LoVo (cell line): ENCODE measurements at places on chromosomes 11 and 22.

DNA sequence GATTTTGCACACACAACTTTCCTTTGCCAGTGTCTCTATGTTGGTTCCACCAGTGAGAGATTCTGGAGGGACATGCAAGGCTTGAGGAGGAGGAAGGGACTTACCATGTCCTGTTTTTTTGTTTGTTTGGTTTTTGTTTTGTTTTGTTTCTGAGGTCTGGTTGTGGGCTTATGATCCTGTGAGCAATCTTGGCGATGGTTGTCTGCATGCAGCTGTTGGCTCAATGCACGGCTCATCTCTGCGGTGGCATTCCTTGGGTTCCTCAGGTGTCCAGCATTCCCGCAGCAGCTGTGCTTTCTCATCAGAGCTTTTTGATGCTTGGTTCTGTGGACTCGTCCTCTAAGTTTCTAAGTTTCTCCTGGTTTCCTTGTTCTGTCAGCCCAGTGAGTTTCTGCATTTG lies 4.8 kb upstream of the NNMT start:
- no peak for DNase-seq

- no peak for DNase-seq
Observed at GRCh38 chr11:9462172-9462799, 1.5 kb downstream of the ZNF143 start.

- no peak for DNase-seq
Observed at GRCh38 chr11:125517116-125517770, 21.2 kb upstream of the FEZ1 start.

DNA sequence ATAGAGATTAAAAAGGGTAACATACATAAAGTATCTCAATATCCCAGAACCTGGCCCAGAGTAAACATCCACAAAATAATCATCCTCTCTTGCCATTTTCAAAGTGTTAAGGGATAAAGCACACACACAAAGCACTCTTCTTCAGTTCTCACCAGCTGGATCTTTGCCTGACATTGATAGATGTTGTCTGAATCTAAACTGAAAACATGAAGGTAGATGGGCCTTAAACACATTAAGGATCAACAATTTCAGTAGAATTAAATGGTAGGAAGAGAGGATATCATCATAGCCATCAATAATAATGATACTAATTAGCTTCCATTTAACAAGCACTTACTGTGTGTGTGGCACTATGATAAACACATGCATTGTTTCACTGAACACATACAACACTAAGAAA lies 261.1 kb downstream of the OPCML start:
- no peak for DNase-seq

GRCh38 chr11:20457001-20457799 lies 69.7 kb downstream of the PRMT3 start:
- DNase-seq = no peak

- no peak for DNase-seq
Observed at GRCh38 chr11:93501856-93502255, 41.3 kb downstream of the SMCO4 start.

DNA sequence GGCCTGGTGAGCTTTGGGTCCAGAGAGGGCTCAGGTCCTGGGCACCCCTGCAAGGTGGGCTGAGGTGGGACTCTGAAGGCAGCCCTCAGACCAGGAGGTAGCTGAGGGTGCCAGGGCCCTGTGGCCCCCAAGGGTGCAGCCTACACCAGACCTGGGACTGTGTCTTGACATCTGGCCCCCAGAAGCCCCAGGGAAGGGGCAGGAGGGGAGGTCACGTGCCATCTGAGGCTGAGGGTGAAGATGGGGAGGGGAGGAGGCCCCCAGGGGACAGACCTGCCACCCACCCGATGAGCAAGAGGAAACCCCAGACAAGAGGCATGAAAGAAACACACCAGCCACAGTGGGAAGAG lies 520.2 kb downstream of the BRD1 start:
- DNase-seq = no peak

DNA sequence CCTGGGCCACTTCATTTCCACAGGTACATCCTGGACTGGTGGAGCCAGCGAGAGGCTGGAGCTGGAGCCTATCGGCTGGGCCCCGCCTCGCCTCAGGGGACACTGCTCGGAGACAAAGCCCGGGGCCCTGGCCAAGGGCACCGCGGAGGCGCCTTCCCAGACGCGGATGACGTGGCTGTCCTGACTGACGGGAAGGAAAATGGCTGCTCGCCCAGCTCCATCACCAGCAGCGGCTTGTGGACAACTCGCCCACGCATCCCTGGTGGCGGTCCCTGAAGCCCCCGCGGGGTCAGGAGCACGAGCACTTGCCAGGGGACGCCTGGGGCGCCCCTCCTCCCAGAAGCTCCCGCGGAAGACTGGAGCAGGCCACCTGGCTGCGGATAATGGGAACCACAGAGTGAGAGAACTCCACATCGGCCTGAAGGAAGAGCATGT lies 49.6 kb downstream of the CECR2 start:
- DNase-seq = no peak

GRCh38 chr22:47686594-47687345 lies 924.3 kb downstream of the TBC1D22A start:
- DNase-seq = no peak

DNA sequence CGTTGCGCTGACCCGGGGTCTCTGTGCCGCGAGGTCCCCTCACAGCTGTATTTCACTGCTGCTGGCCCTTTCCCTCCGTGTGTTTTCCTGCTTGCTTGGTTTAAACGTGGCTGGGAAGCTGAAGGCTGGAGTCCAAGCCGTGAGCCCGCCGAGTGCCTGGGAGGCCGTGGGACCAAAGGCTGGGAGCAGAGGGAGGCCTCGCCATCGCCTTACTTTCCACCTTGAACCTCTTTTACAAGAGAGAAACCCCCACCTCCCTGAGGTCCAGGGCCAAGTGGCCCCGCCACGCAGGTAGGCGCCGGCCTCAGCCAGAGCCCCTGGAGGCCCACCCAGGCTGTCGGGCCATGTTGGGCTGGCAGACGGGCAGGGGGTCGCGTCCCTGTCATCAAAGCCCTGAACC lies 411.6 kb downstream of the TBC1D22A start:
- DNase-seq = no peak

DNA sequence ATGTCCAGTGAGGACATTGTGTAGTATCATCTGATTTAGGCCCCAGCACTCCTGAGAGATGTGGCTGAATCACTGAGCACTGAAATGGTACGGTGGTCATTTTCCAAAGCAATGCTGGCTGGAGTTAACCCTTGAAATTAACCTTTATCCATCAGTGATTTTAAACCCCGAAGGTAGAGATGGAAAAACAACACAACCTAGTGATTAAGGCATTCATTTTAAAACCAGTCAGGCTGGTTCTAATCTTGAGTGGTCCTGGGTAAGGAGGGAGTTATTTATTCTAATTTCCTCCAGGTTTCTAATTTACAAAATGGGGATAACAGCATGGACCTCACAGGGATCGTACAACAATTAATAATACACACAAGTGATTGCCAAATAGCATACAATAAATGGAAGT lies 6.6 kb upstream of the CSNK2A3 start:
- no peak for DNase-seq

DNA sequence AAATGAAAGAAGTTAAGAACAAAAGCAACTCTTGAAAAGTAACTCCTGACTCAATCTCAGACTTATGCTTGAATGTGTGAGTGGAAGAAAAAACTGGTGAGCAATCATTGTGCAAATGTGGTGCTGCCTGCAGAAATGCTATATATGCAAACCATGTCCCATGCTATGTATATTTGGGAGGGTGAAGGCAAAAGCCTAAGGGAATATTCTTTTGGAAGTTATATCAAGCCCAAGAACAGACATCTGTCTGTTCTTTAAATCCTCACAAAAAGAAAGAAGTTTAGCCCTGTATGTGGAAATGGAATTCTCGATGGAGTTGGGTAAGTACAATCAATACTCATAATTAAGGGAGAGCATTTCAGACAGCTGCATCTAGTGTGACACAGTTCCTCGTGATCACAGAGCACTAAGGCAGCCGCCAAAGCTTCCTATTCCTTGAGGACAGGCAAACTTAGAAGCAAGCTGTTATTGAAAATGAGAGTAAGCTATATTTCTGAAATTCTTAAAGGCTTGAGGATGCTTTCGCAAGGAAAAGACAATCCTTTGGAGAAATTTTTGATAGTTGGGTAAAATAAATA lies 406.5 kb upstream of the CHORDC1 start:
- no peak for DNase-seq

GRCh38 chr11:120400564-120401364 lies 64.6 kb downstream of the ARHGEF12 start:
- DNase-seq = peak; percentile 89

GRCh38 chr22:18056161-18056666 lies 21.6 kb upstream of the PEX26 start:
- no peak for DNase-seq

DNA sequence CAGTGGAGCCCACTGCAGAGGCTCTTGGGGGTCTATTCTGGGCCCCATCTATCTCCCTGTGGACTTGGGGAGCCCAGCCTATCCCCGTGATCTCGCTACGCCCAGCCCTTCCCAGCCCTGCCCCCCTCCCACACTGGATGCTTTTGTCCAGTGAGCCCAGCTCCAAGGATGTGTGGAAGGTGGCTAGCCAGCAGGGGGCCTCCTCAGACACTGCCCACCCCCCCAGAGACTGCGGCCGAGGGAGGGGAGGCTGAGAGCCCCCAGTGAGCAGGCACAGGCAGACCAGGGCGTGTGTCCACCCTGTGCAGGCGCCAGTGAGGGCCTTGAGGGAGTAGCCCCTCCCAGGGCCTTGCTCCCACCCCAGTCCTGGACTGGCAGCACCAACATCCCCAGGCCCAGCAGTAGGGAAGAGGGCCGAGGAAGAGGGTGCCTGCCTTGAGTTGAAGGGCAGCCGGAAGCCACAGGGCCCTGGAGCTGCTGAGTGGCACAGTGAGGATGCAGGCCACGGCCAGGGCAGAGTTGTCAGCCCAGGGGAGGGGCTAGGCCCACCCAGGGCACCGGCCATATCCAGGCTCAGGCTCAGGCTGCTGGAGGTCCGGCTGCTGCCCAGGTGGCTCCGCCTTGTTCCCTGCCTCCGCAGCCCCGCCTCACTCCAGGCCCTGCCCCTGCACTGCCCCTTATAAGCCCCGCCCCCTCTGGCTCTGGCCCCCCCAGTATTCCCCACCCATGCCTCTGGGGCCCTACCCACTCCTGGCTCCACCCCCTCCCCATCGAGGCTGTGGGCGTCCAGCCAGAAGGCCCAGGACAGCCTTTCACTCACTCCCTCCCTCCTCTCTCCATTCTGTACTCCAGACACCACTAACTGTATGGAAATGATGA lies 28.0 kb downstream of the MOB2 start:
- no peak for DNase-seq

DNA sequence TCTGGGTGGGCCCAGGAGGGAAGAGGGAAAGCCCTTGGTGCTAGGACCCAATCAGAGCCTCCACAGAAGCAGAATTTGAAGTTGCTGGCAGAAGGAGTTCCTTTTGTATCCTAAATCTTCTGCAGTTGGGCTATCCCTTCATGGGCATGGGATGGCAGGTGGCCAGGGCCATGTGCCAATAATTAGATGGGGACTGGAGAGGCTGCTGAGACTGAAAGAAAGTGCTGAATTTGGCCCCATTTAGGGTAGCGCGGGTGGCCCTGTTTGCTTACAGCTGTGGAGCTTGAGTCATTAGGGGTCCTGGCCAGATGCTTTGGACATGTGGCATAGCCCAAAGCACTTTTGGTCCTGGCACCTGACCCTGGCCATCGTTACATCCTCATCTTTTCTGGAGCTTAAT lies 27.1 kb downstream of the PARVA start:
- DNase-seq = no peak

DNA sequence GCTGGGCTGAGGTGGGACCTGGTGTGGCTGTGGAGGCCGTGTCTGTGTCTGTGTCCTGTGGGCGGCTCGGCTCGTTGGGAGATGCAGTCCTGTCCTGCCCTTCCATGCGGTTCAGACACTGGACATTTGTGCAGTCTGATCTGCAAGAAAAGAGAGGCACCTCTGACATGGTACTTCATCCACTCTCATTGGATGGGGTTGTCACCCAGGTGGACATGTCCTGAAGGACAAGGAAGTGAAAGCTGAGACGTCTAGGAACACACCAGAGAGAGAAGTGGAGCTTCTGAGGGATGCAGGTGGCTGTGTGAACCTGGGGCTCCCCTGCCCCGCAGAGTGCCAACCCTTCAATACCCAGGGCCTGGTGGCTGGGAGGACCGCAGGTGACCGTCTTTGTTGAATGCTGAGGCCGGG lies 18.4 kb downstream of the TBX1 start:
- no peak for DNase-seq

- DNase-seq = no peak
Observed at GRCh38 chr11:111370902-111371578, 8.0 kb downstream of the POU2AF1 start.

DNA sequence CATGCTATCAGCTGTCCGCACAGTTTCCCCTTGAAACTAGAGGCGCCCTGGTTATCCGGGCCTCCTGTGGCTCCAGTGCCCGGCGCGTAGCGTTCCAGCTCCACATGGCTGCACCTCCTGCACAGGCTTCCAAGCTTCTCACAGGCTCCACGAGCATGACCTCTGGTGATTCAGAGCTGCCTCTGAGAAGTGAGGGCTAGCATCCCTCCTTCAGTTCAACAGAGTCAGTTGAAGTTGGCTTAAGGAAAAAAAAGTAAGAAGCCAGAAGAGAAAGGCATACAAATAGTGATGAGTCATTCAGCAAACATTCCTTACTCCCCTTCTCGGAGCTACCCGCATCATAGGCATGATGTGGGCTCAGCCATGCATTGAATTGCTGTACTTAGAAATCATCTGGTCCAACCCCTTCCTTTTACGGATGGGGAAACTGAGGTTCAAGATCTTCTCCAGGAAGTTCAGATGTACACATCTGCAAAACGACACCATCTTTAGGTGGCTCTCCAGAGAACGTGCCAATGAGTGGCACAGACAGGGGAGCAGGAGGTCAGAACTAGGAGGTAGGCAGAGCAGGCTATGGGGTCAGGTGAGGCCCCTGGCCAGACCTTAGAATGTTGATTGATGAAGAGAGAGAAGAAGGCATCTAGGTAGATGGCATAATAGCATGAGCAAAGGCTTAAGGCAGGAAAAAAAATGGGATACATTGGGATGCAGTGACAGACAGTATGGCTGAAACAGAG lies 216.3 kb upstream of the TBCEL start:
- peak; percentile 78 for DNase-seq

DNA sequence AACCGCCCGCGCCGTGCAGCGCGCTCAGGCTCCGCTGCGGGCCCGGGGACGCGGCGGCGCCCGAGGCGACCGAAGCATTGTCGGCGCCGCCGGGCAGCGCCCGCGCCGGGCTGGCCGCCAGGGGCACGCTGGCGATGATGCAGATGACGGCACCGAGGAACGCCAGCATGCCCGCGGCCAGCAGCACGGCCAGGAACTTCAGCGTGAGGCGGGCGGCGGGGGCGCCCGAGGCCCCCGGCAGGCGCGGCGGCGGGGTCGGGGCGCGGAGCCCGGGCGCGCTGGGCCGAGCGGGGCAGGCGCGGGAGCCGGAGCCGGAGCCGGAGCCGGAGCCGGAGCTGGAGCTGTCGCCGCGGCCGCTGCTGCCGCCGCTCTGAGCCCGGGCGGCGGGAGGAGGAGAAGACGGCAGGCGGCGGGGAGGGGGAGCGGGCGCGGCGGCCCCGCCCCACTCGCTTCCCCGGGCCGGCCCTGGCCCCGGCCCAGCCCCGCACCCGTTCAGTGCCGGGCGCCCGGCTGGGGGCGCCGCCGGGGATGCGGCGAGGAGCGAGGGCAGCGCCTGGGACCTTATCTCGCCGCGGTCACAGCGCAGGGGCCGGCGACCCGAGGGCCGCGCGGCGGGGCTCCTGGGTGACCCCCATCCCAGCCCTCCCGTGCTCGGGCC lies at the start of gene NPTXR:
TSS of gene NPTXR (minus strand) at position 372 of the 658 bp plus-strand sequence.
- DNase-seq = peak; percentile 73
